ENCODE measurements at places on chromosomes 7 and 10.

DNA sequence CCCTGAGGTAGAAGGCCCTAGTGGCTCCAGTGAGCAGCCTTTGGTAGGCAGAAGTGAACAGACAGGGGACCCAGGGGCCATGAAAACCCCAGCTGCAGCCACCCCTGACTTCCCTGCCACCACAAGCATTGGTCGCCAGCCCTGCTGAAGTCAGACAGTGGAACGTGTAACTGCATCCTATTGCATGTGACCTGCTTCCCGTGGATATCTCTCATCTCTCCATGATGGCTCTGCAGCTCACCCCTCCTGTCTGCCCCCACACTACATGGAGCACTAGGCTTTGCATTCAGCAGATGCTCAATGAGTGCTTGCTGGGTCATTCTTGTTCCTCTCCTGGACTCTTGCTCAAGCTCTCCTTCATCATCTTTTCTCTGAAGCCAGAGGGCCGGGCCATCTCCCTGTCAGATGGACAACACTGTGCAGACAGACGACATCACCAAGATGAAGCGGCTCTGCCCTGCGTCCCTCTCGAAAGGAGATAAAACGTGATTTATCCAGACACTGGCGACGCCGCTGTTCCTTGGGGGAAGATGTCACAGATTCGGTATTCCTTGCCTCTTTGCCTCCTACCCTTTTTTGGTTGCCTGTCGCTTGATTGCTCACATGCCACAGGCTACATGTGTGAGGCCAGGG is 117.5 kb downstream of the SH3PXD2A start:
- DNase-seq, result no peak

DNA sequence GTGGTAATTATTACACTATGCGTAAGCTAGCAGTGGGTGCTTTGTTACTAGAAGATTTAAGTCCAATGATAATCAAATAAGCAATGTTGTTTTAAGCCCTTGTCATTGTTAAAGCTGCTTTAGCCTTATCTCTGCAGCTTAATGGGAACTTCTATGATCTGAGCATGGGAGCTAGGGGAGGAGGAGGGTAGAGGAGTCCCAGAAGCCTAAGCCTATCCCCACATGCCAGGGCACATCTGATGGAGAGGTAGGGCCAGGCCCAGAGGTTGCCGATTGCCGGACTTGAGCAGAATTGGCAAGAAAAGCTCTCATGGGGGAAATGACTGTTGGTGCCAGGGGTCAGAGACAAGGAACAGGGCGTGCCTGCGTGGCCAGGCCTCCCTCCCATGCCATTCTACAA is 13.4 kb downstream of the CUBN start:
- DNase-seq, result no peak

GRCh38 chr10:86123715-86124114 is 242.9 kb downstream of the GRID1 start:
- DNase-seq, result no peak

GRCh38 chr10:69327463-69328379 is 49.4 kb downstream of the HK1 start:
- DNase-seq, result no peak

GRCh38 chr7:137032436-137032835 is 164.0 kb downstream of the CHRM2 start:
- DNase-seq, result no peak

GRCh38 chr7:112293416-112293815 is 86.9 kb downstream of the ZNF277 start:
- DNase-seq, result no peak

GRCh38 chr7:17158261-17158660 is 140.2 kb upstream of the AHR start:
- DNase-seq, result no peak

DNA sequence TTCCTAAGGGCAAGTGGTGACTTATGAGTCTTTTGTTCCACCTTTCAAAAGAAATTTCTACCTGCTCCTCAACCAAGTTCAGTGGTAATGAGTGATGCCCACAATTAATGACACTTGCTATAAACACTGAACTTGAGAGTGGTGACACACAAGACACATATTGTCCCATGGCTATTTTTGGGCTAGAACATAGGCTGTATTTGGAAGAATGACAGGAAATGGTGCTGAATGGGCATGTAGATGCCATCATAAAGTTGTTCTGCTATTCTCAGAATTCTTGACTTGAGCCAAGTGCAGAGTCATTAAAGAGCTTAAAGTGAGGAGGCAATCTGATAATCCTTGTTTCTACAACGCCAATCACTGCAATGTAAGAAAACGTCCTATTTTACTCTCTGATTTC is 313.3 kb downstream of the AGMO start:
- DNase-seq, result no peak

GRCh38 chr10:68796605-68797004 is 30.7 kb upstream of the STOX1 start:
- no peak for DNase-seq

DNA sequence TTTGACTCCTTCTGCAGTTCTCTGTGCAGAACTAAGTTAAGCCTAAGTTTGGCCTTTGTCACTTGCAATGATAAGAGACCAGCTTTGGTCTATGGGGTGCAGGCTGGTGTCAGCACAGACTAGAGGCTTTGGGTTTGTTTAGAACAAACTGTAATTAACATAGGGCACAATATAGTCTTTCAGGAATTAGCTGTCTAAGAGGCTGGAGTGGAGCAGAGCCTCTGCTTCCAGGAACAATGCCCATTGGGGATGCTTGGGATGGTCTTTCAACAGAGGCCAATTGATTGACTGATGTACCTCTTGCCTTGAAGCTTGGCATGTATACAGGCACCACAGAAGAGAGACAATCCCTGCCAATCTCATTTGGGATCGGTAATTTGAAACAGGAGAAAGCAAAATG is 4.7 kb downstream of the SUFU start:
- no peak for DNase-seq

- DNase-seq, result no peak
These were observed 12.3 kb upstream of the PANK1 start for GRCh38 chr10:89657302-89657701.

- DNase-seq, result no peak
These were observed 7.2 kb downstream of the ZNF862 start for GRCh38 chr7:149845257-149845980.

DNA sequence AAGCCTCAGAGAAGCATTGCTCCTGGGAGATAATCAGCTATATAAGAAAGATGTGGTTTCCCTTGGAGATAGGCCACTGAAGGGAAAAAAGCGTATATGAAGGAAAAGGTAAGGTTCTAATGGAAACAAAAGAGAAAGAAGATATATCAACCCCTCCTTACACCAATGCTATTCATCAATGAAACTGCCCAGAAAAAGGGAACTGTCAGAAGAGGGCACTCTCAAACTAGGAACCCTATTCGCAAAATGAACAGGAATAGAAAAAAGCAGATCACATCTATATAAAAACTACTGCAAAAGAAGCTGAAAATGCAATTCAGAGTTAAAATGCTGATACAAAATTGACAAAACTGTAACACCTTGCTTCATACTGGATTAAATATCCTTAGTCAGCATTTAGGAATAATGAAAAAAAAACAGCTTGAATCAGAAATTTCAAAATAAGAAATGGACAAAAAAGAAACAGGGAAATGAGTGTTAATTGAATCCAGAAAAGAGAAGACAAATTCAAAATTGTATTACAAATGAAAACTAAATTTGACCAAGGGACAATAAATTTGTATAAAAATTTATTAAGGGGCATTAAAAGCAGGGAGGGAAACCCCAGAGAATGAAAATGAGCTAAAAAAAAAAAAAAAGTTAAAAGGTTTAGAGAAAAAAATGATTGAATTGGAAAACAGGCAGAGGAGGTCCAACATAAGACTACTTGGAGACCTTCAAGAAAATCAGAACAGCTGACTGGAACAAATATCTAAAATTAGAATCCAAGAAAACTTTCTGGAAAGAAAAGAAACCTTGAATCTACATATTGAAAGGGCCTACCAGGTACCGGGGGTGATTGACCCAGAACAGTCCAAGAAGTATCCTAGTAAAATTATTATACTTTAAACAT is 17.9 kb downstream of the NHLRC2 start:
- no peak for DNase-seq

DNA sequence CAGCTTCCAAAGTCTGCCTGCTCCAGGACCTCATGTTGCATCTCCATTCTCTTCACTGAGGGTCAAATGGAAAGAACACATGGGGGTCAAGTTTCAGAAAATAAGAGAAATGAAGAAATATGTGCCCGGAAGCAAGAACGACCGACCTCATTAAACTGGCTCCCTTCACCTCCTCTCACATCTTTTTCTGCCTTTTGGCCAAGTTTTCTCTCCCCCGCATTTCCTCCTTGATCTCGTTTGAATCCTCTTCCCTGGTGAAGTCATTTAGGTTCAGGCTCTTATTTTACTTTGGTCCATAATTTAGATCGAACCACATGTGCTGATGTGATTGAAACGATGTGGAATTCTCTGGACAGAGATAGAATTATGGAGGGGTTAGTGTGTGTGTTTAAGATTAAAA is 44.2 kb downstream of the EGFR start:
- no peak for DNase-seq

DNA sequence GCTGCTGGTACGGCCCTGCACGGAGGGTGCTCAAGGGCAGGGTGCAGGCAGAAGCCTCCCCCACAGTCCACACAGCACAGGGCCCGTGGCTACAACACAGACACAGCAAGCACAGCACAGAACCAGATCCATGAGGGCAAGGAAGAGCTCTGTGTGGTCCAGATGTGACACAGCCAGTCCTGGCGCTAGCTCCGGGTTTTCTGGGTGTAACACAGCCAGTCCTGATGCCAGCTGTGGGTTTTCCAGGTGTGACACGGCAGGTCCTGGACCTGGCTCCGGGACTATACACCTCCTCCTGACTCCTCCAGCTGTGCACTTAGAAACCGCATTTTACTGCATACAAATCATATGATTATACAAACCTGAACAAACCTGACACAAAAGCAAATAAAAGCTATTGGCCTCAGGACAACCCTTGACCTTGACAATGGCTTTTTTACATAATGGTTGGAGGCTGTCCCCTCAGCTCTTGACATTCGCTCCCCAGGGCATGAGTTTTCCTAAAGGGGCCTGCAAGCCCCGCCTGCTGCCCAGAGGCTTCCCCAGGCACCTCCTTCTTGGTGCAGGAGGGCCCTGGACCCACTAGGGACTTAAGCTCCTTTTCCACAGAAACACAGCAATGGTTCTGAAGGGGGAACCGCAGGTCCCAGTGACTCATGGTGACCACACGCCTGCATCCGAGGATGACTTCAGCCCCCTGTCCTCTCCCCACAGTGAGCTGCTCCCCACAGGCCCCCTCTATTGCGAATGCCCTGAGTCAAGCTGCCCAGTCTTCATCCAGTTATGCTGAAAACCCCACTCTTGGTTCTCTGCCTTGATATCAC is 209.6 kb downstream of the PTPRN2 start:
- no peak for DNase-seq

DNA sequence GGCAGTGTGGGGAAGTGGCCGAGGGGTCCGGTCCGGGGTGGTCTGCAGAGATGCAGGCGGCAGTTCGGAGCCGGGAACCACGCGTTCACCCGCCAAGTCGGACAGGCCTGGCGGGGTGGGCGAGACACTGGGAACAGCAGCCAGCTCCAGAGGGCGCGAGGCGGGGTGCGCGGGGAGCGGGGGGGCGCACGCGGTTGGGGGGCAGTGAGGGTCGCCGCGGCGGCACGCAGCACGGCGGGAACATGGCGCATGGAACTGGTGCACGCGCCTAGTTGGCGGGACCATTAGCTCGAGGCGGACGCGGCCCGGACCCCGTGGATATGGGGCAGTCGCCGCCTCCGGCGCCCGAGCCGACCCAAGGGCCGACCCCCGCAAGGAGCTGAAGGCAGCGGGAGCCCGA is 635.9 kb downstream of the ZNF37A start:
- no peak for DNase-seq

DNA sequence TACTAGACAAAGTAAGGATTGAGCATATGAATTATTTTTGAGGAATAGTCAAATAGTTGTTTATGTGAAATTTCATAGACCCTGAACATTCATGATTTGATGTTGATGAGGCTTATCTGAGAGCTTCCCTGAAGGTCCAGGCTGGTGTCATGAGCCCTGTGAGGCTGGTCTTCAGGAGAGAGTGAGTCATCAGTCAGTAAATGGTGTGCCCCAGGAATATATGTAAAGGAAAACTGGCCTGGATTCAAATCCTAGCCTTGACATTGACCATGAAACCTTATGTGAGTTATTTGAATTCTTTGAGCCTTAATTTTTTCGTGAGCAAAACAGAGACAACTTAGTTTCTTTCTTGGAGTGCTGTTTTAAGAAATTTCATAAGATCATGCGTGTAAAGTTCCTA is 6.2 kb downstream of the TMEM236 start:
- no peak for DNase-seq

DNA sequence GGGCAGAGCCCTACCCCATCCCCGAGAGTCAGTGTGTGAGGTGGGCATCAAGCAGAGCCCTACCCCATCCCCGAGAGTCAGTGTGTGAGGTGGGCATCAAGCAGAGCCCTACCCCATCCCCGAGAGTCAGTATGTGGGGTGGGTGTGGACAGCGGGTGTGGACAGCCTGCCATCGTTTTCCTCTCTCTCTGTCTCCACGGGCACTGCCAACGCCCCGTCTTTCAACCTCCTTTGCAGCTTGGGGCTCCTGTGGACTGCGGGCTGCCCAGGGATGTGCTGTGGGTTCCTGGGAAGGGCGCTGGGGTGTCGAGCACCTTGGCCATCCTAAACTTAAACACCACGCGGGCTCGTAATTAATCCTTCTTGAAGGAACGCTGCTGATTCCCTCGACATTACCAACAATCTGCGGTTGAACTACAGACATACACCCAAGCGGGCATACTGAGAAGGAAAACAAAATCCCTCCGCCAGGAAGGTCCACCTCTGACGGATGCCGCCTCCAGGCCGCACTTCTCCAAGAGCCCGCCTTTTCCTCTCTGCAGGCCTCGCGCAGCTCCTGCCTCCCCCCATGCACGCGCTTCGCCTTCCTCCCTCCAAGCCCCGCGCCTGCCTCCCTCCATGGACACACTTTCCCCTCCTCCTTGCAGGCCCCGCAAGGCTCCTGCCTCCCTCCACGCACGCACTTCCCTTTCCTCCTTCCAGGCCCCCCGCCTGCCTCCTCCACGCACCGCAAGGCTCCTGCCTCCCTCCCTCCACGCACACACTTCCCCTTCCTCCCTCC is 65.1 kb downstream of the ADARB2 start:
- DNase-seq, result no peak

GRCh38 chr10:59968705-59969104 is 62.3 kb upstream of the CCDC6 start:
- no peak for DNase-seq

- DNase-seq, result no peak
These were observed 18.5 kb downstream of the SLC13A4 start for GRCh38 chr7:135709508-135709907.

DNA sequence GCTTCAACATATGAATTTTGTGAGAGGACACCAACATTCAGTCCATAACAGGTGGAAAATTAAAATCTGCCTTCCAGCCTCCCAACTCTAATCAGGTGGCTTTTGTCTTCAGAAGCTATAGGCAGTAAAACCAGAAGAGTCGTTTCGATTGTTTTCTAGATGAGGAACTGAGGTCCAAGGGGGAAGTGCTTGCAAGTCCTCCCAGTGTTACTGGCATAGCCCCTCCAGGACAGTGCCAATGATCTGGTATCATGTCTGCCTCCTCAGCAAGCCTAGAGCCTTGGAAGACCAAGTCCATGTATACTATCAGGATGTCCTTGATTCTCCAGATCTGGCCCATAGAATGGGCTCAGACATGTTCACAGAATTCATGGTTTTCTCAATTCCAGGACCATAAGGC is 16.9 kb downstream of the CYP26A1 start:
- no peak for DNase-seq

GRCh38 chr7:108004220-108005142 is 1.5 kb upstream of the LAMB1 start:
- no peak for DNase-seq

- no peak for DNase-seq
These were observed 1.6 kb downstream of the ACHE start for GRCh38 chr7:100893910-100894721.

Measured in stimulated activated CD8-positive, alpha-beta memory T cell treated with anti-CD3 and anti-CD28 coated beads, Interleukin-4, amount 100 ng/mL, for 1 hour (primary cell).